HT1080 (cell line): ENCODE measurements at places on chromosomes 12 and 14. TPM values are rescaled to one million over a fixed set of nuclear protein-coding genes. Genes with fewer than 3 reads are reported as not detected.

- peak; percentile 77 for DNase-seq
Observed at GRCh38 chr12:108525681-108526080, 10.6 kb downstream of the FICD start.

DNA sequence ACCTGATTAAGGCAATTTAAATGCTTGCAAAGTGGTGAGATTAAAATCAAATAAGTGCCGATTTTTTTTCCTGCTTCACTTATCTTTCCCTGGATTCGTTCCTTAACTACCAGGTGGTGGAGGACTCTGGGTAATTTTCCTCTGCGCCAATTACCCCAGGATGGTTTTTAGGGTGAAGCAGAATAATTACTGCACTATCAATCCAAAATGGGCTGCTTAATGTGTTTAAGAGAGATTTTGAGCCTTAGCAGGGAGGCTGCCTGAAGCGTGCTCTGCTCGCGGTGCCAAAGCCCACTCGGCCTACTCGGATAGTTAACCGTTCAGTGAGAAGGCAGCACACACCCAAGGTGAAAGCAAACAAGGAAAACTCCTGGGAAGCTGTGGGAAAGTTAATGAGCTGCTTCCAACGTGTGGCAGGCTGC, 274.9 kb upstream of the LMO3 start:
- DNase-seq = no peak

DNA sequence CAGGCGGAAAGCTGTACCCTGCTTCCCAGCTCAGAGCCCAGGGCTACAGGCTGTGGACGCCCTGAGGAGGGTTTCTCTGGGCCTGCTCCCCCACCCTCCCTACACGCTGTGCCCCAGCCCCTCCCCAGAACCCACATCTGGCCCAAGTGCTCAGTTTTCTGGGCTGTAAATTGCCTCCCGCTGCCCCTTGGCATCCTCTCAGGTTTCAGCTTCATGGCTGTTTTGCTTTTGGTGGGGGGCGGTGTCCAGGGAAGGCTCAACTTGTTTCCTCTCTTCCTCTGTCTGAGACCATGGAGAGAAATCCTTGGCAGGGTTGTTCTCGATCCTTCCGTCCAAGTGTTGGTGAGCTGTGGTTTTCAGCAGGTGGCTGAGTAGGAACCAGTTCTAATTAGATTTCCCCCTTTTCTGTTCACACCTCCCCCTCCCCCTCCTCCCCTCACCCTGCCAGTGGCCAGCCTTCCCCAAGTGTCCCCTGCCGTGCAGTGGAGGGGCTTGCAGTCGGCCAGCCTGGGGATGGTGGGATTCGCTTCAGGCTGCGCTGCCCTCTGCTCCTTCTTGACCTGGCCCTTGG, 61.8 kb downstream of the TSPAN9 start:
- no peak for DNase-seq

GRCh38 chr12:27524494-27524835, 459 bp downstream of the PPFIBP1 start:
- no peak for DNase-seq

DNA sequence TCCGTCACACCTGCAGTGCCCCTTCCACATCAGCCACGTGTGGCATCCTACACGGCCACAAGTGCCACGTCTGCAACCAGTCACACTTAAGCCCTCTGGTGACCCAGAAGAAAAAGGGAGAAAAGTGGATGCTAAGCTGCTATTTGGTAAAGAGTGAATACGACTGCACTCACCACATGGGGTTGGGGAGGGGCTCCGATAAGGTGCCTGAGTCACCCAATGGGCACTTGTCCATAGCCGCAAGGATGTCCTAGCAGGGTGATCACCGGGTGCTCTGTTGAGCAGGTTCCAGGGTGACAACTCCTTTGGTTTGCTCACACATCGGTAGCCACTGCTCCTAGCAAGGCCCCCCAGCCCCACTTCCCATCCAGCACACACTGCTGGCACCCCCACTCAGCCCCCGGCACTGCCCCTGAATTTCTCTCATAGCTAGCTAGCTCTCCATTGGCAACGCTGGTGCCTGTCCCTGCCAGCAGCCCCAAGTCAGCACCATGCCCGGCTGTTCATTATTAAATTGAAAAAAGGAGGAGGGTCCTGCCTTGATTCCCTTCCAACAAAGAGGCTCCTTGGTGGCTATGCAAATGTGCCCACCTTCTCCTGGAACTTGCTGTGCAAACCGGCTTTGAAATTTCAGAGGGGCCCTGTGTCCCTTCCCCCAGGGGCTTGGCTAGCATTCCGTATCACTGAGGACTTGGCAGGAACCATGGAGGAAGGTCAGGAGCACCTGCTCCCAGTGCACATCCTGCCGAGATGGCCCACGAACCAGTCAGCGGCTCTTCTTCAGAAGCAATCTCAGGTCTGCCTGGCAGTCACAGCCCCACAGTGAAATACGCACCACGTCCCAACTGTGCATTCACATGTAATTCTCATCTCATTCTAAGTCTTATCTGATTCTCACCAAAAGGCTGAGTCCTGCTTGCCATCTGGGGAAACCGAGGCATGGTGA, 227.7 kb upstream of the DIO3 start:
- DNase-seq = no peak

- DNase-seq = peak; percentile 46
Observed at GRCh38 chr12:11771356-11771755, 121.9 kb downstream of the ETV6 start.

GRCh38 chr14:100256339-100256895, 17.5 kb downstream of the YY1 start:
- no peak for DNase-seq

DNA sequence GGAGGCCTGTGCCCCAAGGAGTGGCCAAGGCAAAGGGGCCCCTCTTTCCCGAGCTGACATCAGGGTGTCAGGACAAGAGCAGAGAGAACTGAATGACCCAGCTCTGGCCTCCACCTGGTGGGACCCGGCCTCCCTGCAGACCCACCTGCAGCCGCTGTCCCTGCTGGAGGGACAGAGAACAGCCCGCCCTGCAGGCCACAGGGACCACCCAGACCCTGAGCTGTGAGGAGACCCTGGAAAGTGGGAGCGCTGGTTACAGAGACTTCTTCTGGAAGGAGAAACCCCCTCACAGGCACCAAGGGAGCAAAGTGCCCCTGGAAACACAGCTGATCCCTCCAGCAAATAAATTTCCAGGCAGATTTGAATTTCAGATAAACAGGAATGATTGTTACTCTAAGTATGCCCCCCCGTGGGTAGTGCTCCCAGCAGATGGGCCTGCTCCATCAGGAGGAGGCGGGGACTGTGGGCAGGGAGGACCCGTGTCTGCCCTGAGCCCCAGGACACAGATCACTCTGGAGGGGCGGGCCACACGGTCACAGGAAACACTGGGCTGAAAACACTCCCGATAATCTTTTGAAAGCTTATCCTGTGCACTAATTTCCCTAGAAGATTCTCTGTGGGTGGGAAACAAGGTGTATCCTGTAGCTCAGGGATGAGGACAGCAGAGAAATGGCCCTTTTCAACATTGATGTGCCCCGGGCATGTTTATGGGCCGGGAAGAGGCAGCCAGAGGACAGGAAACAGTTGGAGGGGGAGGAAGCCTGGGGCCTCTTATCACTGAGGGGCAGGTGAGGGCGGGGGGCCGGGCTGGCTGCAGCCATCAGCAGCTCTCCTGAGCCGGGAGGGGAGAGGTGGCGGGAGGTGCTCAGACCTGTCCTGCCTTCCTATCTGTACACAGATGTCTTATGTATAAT, 276.0 kb downstream of the ADGRD1 start:
- no peak for DNase-seq

DNA sequence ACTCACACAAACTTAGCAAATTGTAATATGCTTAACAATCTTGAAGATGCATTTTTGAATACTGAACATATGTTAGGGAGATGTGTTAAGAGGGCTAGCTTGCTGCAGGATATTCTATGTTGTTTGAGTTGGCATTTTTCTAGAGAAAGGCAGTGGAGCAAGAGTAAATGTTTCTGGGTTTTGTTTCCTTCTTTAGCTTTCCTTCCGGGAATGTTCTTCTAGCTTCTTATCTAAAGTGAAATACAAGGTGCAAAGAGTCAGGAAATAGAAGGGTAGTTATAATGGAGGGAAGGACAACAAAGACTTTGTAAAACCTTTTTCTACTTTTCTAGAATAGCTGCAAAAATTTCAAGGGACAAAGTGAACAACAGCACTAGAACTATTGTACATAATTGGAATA, 77.6 kb upstream of the KCNH3 start:
- no peak for DNase-seq

- no peak for DNase-seq
Observed at GRCh38 chr12:88720785-88721650, 140.7 kb upstream of the KITLG start.

GRCh38 chr14:31252865-31253264, 45.3 kb upstream of the HECTD1 start:
- no peak for DNase-seq

DNA sequence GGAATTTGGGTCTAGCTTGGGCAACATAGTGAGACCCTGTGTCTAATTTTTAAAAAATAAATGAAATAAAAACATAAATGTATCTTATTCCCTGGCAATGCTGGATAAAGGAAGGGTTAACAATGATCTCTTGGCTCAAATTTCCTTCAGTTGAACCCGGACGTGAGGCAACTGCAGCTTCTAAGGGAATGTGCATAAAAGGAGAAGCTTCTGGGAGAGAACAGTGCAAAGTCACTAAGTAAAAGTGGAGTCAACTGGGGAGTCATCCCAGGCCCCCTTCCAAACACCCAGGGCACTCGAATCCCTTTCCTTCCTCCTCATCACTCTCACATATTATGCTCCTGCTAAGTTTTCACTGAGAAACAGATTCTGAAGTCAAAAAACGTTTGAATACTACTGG, 147.3 kb downstream of the PPM1H start:
- DNase-seq = no peak

- no peak for DNase-seq
Observed at GRCh38 chr14:21505012-21505553, 6.1 kb downstream of the METTL3 start.

DNA sequence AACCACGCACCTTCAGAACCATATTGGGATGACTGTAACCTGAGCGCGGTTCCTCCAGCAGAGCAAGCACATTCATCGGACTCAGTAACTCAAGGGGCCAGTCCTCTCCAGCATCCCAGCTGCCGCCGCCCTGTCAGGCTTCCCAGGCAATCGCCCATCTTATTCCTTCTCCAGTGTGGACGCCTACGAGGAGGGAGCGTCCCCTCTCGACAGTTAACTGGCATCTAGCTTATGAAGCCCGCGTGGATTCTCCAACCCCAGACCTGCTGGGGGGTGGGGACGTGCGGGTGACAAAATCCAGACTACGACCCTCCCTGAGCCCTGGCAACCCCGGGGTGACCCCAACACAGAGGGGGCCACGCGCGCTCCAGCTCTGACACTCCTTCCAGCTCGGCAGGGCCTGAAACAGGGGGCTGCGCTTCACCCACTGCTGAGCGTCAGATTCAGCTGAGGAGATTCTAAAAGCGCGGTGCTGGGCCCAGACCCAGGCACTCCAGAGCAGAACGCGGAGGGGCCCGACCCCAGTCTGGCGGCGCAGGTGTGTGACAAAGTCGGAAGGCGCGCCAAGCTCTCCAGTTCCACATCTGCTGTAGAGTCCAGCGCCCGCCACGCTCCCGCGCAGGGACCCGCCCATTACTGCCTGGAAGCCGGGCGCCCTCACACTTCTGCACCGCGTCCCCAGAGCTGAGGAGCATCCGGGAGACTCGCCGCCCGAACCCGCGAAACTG, 43.9 kb upstream of the ESR2 start:
- DNase-seq = peak; percentile 69

DNA sequence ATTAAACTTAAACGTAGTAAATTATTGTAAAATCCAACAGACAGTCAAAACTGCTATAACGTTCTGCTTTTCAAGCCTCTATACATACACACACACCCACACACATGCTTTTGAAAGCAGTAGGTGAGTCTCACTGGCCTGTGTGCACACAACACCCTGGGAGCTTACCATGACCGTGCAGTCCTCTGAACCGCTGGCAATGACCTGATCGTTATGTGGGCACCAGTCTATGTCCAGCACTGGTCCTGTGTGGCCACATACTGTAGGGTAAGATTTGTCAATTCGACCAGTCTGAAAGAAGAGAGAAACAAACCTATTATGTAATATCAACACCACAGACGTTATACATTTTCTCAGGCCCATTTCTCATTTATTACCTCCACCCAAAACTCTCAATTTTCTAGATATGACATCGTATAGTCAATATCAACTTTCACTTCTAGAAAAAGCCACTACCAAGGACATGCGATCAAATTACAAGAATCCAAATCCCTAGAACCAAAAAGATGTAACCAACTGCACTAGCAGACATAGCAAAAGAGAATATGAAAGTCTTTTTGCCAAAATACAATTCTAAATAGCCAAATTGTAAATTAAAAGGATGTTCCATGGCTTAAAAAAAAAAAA, 44.5 kb upstream of the SELPLG start:
- DNase-seq = no peak

DNA sequence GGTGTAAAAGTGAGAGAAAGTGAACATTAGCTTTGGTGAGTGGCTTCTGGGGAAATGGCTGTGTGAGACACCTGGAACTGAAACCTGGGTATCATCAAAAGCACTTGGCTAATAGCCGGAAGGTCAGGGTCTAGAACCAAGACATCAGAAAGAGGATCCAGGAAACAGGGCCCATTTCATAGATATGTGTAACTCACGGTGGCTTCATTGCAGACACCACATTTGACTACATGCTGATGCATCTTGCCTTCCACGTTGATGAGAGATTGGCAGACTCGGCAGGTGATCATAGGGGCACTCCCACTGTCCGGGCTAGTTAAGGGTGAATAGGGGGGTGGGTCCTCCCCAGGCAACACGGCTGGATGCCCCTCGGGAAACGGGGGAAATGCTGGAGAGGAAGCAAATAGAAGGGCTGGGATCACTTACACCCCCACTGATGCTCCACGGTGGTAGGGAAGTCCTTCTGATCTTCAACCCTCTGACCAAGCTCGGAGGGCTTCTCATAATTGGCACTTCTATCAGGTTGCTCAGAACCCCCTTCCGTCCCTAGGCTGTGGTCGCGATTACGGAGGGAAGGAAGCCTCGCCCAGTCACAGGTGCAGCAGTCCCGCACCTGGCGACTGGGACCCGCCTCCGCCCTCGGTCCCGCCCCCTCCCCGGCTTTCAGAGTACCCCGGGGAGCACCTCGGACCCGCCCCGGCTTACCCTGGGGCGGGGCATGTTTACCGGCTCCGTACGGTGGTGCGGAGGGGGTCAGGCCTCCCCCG, 593 bp downstream of the PIP4P1 start:
- DNase-seq = no peak

- DNase-seq = peak; percentile 42
Observed at GRCh38 chr12:79934281-79935020, 446 bp downstream of the PPP1R12A start.

Gene AQP6
- not detected in 2 replicates for total RNA-seq

Gene KRT77
- total RNA-seq = not detected in 2 replicates

Gene TCP11L2
- total RNA-seq = 1.7 and 2.0 TPM in 2 replicates

Gene AICDA
- total RNA-seq = not detected in 2 replicates

Gene PDE3A
- 0.40 and 0.43 TPM in 2 replicates for total RNA-seq

Gene ARHGDIB
- 140 and 167 TPM in 2 replicates for total RNA-seq

Gene ZNF740
- 15.9 and 19.0 TPM in 2 replicates for total RNA-seq
